NK-92 treated with Interleukin-12 subunit alpha and Interleukin-12 subunit beta, amount 100 ng/mL, for 24 hours (cell line): ENCODE measurements at places on chromosomes 3 and 15.

GRCh38 chr3:14329116-14329830 is 73.1 kb upstream of the SLC6A6 start:
- no peak for DNase-seq

GRCh38 chr3:189547448-189547847 is 83.7 kb upstream of the TP63 start:
- no peak for DNase-seq

DNA sequence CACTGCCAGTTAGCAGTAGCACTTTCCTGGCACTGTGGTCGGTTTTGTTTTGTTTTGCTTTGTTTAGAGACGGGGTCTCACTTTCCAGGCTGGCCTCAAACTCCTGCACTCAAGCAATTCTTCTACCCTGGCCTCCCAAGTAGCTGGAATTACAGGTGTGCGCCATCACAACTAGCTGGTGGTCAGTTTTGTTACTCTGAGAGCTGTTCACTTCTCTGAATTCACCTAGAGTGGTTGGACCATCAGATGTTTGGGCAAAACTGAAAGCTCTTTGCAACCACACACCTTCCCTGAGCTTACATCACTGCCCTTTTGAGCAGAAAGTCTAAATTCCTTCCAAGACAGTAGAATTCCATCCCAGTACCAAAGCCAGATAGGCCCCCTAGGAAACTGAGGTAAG is 22.6 kb downstream of the CLDN18 start:
- no peak for DNase-seq

- no peak for DNase-seq
These were observed 79.3 kb upstream of the LMOD3 start for GRCh38 chr3:69201658-69202057.

GRCh38 chr15:99095626-99096025 is 9.3 kb upstream of the SYNM start:
- no peak for DNase-seq

DNA sequence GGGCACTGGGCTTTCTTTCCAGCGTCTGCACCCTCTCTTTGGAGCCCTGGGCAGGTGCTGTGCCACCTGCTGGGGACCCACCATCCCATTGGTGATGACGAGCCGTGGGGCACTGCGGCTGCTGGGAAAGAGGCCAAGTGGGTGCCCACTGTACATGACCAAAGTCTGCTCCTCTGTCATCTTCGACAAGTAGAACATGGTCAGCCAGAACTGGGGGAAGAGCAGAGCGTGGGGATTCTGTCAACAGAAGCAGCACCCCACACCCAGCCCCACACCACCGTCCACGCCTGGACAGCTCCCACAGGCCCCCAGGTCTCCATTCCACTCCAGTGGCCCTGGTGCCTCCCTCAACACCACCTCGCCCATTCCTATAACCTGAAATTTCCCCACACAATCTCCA is 9.7 kb downstream of the UROC1 start:
- no peak for DNase-seq

DNA sequence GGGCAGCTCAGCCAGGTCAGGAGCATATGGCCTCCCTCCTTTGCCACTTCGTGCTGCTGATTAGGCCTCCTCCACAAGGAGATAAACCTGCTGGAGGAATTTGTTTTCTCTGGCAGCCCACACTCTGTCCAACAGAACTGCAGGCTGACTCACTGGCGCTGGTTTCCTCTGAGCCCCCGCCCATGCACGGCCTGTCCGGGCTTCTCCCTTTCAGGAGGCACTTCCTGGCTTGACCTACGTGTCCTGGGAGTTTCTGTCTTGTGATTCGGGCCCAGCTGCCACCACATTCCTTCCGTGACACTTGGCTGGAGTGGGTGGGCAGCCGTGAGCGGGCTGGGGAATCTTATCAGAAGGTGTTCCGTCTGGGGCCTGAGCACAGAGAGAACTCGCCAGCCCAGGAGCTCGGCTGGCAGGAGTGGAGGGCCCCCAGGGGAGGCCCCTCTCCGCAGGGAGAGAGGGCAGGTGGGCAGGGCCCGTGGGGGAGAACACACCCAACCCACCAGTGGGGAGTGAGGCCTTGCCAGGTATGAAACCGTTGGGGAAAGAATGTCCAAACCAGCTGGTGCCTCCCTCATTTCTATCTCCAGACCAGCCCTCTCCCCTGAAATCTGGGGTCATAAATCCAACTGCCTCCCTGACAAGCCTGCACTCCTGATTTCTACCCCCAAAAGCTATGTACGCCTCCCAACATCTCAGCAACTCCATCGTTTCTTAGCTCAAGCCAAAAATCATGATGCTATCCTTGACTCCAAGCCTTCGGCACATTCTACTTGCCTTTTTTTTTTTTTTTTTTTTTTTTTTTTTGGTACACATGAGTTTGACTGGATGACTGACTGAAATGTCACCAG is 110.6 kb upstream of the MEF2A start:
- DNase-seq = no peak

GRCh38 chr3:14950274-14950673 is 2.9 kb downstream of the NR2C2 start:
- DNase-seq = no peak

GRCh38 chr3:155394240-155394639 is 100.8 kb upstream of the STRIT1 start:
- DNase-seq = no peak

GRCh38 chr15:70036585-70037291 is 61.0 kb downstream of the TLE3 start:
- peak; percentile 45 for DNase-seq

GRCh38 chr15:71271327-71271726 is 156.1 kb downstream of the THSD4 start:
- DNase-seq = no peak

DNA sequence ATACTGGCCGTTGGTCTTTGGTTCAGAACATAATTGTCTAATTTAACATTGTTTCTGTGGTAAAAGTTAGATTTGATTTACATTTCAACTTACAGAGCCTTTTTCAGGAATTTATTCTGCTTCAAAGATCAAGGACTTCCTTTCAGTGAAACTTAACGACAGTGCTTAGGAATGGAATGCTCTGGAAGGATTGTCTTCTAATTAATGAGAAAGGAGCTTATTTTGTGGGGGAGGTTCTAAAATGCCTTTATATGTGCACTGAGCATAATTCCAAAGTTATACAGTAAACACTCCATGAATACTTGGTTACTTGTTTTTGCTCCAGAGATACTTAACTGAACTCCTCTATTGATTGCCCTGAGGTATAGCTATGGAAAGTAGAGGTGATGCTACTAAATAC is 75.7 kb downstream of the CACNA1D start:
- DNase-seq = no peak

DNA sequence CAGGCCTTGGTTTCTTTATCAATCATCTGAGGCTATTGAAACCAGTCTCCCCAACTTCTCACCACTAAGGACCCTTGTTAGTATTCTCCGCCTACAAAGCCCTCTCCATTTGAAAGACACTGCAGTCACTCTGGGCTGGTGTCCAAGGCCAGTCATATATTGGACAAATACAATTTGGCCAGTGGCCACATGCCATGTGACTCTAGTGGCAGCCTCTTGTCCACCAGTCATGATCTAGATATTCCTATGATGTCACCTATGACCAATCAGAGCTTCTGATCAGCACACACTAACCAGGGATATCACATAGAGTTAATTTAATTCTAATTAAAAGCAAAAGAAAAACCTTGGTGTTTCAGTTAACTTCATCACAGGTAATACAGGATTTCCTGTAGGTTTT is 68.2 kb downstream of the RAB11A start:
- DNase-seq = no peak

DNA sequence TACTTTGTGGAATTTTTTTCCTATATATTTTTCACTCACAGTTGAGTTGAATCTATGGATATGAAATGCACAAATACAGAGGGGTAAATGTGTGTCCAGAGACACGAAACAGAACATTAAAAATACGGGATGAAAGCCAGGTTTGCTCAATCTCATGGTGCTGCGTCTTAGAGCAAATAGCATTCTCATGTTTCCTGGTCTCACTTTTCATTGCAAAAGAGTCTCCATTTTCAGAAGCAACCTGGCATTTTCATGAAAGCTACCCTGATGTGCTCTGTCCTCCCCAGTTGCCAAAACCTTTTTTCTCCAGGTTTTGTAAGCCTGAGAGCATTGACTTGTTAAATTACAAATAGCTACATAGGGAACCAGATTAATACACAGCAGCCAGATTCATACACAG is 49.5 kb upstream of the MBNL1 start:
- no peak for DNase-seq

GRCh38 chr3:61908382-61908781 is 347.0 kb downstream of the PTPRG start:
- no peak for DNase-seq
